Stimulated activated CD4-positive, alpha-beta T cell treated with anti-CD3 and anti-CD28 coated beads, Interleukin-1b, Interleukin-23, amount 100 ng/mL, for 4 hours (primary cell): ENCODE measurements at places on chromosomes 4 and X.

DNA sequence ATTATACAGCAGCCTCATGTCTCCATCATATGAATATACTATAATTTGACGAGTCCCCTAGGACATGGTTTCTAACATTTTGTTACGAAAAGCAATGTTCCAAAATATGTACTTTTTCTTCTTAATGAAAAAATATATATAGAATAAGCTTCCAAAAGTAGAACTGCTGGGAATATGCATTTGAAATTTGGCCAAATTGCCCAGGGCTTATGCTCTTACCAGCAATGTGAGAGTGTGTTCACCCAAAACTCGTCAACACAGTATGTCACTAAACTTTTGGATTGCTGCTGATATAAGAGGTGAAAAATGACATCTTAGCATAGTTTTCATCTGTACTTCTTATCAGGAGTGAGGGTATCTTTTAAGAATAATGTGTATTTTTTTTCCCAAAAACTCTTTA is 64.6 kb upstream of the STIM2 start:
- no peak for DNase-seq

GRCh38 chr4:152148057-152148456 is 387.2 kb upstream of the GATB start:
- no peak for DNase-seq

GRCh38 chr4:148341980-148342800 is 100.0 kb downstream of the NR3C2 start:
- no peak for DNase-seq

GRCh38 chrX:122055460-122055859 is 1008.0 kb downstream of the GLUD2 start:
- DNase-seq, result no peak

GRCh38 chr4:177125656-177126055 is 184.0 kb upstream of the NEIL3 start:
- DNase-seq, result no peak

DNA sequence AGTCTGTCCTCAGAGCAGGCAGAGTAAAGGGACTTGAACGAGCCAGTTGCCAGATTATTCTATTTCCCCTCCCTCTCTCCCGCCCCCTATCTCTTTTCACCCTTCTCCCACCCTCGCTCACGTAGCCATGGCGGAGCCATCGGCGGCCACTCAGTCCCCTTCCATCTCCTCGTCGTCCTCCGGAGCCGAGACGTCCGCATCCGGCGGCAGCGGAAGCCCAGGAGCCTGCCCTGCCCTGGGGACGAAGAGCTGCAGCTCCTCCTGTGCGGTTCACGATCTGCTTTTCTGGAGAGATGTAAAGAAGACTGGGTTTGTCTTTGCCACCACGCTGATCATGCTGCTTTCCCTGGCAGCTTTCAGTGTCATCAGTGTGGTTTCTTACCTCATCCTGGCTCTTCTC is 106.2 kb upstream of the SMAD1 start:
- DNase-seq, result no peak

GRCh38 chr4:145730026-145730425 is 50.1 kb downstream of the C4orf51 start:
- DNase-seq, result no peak

DNA sequence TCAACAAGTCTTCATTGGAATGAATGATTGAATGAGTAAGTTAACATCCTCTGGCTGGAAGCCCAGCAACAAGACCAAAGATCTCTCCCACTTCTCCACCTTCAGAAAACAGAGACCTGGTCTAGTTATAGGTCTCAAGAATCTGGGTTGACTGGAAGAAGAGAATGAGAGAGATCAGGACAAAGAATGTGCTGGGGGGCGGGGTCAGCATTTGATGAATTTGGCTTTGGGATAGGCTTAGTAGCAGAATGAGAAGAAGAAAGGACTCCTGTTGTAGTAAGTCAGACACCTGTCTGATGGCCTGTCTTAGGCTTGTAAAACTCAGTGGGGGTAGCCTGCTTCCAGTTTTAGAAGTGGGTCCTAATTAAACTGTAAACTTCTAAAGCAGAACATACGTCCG is 51.0 kb downstream of the TRIM2 start:
- DNase-seq, result no peak

DNA sequence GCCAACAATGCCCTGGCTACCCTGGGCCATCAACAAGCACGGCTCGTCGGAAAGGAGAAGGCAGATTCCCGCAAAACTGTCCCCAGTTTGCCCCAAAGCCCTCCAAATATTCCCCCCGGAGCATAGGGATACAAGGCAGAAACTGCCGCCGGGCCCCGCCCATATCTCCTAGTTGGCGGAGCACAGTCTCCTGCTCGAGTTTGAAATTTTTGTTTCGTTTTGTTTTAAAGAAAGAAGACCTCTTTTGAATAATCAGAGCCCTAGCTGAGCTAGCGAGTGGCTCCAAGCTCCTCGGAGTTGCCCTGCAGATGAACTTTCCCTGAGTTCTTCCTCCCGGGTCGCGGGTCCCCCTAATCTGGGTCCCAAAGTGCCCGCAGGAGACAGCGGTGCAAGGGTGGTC is 138.1 kb upstream of the ZIC3 start:
- no peak for DNase-seq

- no peak for DNase-seq
Measured at GRCh38 chr4:129342819-129343408, 247.0 kb downstream of the C4orf33 start.
